Fibroblast of the aortic adventitia (primary cell): ENCODE measurements at places on chromosomes 1 and 21.

DNA sequence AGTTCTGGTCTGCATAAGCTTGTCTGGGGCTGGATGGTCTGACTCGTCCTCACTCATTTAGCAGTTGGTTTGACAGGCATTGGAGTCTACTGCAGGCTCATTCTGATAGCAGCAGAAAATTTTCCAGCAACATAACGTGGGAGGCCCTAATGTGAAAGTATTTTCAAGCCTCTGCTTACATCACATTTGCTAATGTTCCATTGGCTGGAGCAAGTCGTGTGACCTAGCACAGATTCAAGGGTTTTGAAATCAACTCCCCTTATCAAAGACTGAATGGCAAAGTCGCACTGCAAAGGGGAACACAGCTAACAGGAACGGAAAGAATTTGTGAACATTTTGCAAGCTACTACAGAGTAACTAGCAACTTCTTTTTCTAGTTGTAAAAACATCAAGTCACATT, 2.3 kb upstream of the USH2A start:
- DNase-seq = peak; percentile 16

DNA sequence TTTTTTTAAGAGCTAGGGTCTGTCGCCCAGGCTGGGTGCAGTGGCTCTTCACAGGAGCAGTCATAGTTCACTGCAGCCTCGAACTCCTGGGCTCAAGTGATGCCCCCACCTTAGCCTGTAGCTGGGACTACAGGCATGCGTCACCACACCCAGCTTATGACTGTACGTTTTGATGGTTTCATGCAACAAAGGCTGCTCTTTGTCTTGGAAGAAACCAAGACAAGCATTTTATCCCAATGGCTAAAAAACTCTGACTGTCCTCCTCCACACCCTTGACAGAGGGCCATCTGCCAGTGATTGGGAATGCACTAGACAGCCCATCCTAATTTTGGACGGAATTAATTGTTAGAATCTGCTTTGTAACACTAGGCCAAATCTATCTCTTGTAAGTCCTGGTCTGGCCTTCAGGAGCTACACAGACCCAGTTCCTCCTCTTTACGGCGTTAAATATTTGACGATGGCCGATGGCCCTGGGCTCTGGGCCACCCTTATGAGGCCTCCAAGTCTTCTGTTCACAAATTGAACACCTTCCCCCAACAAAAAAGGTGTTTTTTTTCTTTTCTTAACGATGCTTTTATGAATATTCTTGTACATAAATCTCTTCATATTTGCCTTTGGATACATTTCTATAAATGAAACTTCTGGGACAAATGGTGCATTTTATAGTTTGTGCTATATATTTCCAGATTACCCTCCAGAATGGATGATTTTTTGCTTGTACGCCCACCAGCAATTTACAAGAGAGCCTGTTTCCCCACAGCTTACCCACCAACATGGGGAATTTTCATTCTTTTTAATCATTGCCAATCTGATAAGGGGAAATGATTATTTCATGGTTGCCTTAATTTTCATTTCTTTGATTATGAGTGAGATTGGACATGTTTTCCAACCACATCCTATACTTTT, 104.8 kb upstream of the SLC25A33 start:
- peak; percentile 76 for DNase-seq

- no peak for DNase-seq
Measured at GRCh38 chr1:52119301-52120079, 22.4 kb upstream of the ZFYVE9 start.

- DNase-seq = no peak
Measured at GRCh38 chr1:22332795-22333499, 118.7 kb upstream of the ZBTB40 start.

- DNase-seq = no peak
Measured at GRCh38 chr1:185342017-185342416, 25.0 kb upstream of the IVNS1ABP start.

GRCh38 chr1:231611851-231612250, 14.7 kb upstream of the DISC1 start:
- no peak for DNase-seq

DNA sequence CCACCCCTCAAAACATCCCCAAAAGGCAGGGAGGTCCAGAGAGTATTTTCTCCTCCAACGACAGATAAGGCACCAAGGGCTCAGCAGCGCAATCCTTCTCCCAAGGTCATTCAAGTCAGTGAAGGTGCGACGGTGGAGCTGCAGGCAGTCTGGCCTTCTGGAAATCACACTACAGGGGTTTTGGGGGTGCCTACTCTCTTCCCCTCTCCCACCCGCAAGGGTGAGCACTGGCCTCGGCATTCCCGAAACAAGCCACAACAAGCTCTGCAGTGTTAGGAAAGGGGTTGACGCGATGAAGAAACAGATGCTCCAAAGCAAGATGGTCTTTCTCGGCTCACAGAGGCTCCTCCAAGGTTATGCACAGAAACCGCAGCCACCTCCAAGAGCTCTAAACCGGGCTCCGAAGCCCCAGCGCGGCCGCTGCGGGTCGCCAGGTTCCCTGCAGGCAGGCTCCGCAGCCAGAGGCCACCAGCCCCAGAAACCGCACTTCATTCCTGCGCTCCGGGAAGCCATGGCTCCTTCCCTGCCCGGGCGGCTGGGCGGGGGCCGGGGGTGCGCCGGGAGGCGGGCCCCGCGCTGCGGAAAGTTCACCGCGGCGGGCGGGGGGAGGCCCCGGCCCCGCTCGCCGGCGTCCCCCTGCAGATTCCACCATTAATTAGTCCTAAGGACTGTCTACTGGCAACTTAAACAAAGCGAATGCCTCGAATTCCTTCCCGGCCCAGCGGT, 1.1 kb downstream of the LUZP1 start:
- peak; percentile 51 for DNase-seq

DNA sequence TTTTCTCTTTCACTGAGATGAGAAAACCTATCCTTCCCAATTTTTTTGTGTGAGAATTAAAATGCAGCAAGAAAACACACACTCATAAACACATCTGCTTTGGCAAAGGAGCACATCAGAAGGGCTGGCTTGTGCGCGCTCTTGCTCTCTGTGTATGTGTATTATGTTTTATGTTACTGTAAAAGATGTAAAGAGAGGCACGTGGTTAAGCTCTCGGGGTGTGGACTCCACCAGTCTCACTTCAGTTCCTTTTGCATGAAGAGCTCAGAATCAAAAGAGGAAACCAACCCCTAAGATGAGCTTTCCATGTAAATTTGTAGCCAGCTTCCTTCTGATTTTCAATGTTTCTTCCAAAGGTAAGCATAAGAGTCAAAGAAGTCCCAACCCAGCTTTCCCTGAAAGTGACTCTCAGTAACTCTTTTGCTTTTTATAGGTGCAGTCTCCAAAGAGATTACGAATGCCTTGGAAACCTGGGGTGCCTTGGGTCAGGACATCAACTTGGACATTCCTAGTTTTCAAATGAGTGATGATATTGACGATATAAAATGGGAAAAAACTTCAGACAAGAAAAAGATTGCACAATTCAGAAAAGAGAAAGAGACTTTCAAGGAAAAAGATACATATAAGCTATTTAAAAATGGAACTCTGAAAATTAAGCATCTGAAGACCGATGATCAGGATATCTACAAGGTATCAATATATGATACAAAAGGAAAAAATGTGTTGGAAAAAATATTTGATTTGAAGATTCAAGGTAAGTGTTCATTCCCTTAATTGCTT, at the start of gene CD2:
CD2 (plus strand) TSS at position 233 of the 780 bp plus-strand sequence; CDS start at position 296, 63 bp downstream.
- DNase-seq = no peak

GRCh38 chr1:21559788-21560567, 50.8 kb downstream of the ALPL start:
- no peak for DNase-seq

- no peak for DNase-seq
Measured at GRCh38 chr1:96308314-96308713, 413.3 kb upstream of the PTBP2 start.

- DNase-seq = no peak
Measured at GRCh38 chr1:197143276-197143675, 3.2 kb downstream of the ASPM start.

- no peak for DNase-seq
Measured at GRCh38 chr21:45573452-45574035, 31.3 kb upstream of the SLC19A1 start.

GRCh38 chr1:198628067-198628455, 10.8 kb upstream of the PTPRC start:
- DNase-seq = peak; percentile 35

DNA sequence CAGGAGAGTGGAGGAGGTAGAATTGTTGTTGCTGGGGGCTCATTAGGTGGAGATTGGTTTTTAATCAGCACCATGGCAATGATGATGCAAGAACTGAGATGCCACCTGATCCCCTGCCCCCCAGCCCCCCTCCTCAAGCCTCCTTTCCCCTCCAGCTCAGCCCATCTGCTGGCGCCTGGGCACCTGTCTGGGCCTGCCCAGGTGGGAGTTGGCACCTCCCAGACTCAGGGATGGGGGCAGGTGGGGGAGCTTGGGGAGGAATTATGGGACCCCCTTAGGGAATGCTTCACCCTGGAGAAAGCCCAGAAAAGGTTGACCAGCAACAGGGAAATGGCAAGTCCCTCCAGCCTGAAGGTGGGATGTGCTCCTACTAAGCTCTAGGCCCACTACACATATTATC, 1.5 kb upstream of the NHLH1 start:
- no peak for DNase-seq

DNA sequence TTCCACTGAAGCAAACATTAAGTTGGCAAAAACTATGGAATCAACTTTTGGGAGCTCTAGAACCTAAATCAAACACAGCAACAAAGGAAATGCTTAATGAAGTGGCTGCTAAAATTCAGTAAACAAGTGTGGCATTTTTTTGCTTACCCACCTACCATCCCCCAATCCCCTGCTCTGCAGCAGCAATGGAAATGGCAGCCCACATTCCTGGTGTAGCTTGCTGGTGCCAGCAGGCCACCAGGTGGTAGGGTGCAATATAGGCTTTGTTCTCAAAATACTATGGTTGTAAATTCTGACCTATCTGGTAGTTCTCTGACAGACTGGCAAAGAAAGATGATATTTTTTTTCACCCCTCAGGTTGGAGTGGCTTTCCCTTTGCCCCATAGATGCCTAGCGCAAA, 42.8 kb downstream of the SHCBP1L start:
- DNase-seq = no peak

DNA sequence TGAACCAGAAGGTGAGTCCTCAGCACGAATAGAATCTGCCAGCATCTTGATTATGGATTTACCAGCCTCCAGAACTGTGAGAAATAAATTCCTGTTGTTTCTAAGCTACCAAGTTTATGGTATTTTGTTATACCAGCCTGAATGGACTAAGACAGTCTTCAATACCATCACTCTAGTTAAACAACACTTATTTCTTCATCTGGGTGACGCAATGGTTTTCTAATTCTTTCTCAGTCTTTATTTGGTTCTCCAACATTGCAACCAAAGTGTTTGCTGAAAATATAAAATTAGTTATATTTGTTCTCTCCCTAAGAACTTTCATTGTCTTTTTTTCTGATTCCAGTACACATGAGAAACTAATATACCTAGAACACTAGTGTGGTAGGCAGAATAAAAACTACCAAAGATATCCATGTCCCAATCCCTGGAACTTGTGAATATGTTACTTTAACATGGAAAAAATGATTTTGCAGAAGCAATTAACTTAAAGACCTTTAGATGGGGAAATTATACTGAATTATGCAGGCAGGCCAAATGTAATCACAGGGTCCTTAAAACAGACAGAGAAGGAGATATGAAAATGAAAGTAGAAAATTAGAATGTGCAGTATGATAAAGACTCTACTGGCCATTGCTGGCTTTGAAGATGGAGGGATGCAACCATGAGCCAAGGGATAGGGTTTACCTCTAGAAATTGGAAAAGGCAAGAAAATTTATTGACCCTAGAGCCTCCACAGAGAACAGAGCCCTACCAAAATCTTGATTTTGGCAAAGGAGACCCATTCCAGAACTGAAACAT, 1115.1 kb downstream of the PLA2G4A start:
- no peak for DNase-seq

- DNase-seq = peak; percentile 44
Measured at GRCh38 chr1:27341525-27342252, at the start of gene SYTL1. SYTL1 (plus strand) TSS chr1:27342022; CDS start chr1:27345335, 3,313 bp downstream.

GRCh38 chr1:235030919-235031596, 97.6 kb downstream of the TOMM20 start:
- no peak for DNase-seq

DNA sequence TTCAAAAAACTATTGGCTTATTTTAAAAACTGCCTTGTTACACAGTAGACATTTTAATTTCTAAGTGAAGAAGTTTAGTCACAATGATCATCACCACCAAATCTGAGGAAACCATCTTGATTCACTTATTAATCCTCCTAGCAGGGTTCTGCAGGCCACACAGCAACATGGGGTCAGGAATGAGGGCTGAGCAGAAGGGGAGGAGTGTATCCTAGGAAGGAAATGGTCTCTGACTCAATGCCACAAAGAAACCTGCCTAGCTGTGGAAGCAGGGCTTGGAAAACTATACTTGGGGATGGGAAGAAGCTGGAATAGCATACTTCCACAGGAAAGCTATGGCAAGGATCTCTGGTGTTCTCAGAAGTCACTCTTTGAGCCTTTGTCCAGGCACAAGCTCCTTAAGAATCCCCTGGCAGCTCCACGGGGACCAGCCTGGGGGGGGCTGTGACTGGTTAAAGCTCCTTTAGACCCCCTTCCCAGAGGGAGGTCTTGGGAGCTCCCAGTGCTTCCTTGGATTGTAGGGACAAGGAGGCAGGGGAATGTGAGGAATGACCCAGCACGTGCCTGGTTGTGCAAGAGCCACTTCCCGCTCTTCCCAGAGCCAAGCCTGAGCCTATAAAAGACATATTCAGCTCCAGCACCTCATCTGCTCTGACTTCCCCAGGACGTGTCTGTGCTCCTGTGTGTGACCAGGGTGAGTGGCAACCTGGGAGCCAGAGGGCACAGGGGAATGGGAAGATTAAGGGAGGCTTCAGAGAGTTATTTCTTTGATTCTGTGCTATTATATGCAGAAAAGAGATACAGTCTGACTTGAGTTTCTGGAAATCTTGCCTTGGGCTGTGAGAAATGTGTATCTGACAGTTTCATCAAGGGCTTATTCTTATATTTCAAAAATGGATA, at the start of gene LCE2A:
LCE2A (plus strand) TSS at position 645 of the 900 bp plus-strand sequence. CDS start 557 bp downstream, outside the sequence.
- DNase-seq = no peak

- DNase-seq = no peak
Measured at GRCh38 chr1:111234258-111234657, 6.7 kb downstream of the CHI3L2 start.

GRCh38 chr1:203133970-203134725, 6.6 kb downstream of the ADORA1 start:
- DNase-seq = peak; percentile 62

DNA sequence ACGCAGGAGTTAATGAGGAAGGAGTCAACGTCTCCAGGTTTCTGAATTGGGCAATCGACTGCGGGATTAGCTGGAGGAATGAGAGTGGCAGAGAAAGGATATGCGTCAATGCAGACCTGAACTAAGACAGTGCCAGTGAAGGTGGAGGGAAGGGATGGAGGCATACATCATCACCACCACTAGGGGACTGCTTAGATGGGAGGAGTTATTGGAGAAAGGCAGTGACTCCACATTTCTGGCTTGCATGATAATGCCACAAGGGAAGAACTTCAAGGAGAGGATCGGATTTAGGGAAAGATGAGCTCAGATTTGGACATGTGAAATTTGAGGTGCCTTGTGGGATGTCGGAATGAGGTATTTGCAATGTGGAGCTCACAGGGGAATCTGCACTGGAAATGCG, 17.5 kb downstream of the VASH2 start:
- peak; percentile 29 for DNase-seq

GRCh38 chr1:204335533-204335932, 24.2 kb downstream of the PLEKHA6 start:
- no peak for DNase-seq
